Activated T-cell treated with anti-CD3 and anti-CD28 coated beads, Interleukin-2, amount 50 U/mL, for 1 hour (primary cell): ENCODE measurements at places on chromosomes 3 and 15.

DNA sequence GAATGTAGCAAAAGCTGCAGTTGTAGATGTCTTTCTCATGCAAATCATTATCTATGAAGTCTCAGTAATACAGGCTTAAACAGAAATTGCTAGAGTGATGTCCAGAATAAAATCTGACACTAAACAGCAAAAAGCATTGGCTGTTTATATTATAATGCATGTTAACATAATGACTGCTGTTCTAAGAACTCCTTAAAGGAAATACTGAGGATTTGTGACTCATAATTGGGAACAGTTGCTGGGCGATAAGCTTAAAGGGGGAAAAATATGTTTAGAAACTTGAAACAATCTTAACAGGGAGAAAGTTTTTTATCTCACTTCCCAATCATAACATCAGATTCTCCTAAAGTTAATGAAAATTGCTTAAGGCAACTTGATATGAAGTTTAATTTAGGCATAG is 17.5 kb downstream of the TIPARP start:
- DNase-seq = no peak

DNA sequence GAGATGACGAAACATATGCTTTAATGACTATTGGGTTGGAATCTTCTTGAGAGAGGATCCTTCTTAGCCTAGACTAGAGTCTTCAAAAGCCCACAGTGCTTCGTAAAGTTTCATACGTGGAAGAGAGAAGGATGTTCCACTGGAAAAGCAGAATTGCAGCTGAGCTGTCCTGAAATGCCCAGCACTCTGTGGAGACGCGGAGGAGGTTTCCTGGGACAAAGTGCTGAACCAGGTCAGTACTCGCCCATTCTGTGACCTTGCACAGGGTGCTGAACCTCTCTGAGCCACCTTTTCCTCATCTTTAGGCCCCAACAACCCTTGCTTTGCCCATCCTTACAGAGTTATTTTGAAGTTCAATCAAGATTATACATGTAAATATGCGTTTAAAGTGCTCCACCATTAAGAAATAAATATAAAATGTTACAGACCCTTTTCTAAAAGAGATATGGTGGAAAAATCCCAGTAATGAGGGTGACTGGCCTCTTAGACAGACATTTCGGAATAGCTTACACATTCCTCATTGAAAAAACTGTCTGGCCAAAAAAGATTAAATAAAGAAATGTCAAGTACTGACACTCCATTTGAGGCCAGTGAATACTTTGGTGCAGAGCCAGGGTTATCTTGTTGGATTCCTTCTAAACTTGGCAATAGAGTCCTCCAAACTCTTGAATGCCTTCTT is 4.2 kb upstream of the MAGEF1 start:
- DNase-seq = no peak

GRCh38 chr3:68771681-68772080 is 160.7 kb downstream of the TAFA4 start:
- no peak for DNase-seq

- no peak for DNase-seq
These were observed 9.7 kb upstream of the SHF start for GRCh38 chr15:45197512-45197911.
